ENCODE measurements at places on chromosomes 2 and 18.

DNA sequence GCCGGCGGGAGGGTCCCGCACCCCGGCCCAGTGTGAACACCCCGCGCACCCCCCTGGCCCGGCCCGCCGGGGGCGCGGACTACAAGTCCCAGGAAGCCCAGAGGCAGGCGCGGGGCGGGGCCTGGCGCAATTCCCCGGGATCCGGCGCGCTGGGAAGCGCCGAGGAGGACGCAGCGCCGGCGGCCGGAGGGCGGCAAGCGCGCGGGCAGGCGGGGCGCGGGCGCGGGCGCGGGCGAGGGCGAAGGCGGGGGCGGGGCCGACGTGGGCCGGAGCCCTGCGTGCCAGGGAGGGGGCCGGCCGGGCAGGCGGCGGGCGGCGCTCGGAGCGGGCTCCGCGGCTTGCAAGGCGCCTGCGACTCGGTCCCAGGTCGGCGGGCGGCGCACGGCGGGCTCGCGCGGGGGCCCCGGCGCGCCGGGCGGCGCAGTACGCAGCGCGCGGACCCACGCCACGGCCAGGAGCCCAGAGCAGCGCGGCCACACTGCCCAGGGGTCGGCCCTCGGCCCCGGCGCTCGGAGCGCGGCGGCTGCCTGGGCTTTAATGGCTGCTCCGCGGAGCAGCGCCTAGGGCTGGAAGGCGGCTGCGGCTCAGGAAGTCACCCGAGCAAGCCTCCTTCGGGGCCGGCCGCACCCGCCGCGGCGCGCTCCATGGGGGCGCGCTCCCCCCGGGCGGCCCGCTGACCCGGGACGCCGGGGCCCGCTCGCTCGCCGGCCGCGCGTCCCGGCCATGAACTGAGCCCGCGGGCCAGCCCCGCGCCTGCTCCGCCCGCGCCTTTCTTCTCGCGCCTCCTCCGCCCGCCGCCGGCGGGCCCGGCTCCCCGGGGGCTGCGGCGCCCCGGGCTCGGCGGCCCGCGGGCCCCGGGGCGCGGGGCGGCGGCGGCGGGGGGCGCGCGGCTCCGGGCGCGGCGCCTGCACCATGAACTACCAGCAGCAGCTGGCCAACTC is at the start of gene AGAP1:
AGAP1 (plus strand) TSS at position 269 of the 941 bp plus-strand sequence.
- no peak for DNase-seq

DNA sequence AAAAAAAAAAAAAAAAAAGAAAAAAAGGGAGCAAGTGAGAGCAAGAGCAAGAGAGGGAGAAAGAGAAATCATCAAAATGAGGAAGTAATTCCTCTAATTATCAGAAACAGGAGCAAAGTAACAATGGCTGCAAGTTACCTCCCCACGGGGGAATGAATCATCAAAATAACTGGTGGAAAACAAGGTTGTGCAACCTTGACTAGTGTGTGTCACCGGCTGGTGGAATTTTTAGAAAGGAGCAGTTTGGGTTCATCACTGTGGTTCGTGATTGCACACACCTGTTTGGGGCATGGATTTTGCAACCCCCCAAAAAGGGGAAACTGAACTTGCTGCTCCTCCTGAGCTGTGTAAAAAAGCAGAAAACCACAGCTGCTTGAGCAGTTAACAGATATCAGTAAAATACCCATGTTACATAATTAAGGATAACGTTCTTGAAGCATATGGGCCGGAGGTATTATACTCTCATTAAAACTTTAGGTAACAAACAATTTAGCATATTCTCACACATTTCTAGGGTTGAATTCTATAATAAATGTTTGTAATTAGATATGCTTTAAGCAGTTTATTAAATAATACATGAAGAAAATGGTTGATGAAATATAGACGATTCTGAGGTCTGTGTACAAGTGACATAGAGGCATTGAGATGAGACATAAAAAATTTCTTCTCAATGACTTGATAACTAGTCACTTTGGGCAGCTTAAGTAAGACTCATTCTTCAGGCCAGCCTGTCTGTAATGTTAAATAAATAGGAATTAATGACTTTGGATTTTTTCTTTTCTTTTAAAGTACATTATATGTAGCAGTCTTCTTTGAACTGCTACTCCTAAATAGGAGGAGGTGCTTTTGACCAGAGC is 184.2 kb upstream of the ZEB2 start:
- no peak for DNase-seq

DNA sequence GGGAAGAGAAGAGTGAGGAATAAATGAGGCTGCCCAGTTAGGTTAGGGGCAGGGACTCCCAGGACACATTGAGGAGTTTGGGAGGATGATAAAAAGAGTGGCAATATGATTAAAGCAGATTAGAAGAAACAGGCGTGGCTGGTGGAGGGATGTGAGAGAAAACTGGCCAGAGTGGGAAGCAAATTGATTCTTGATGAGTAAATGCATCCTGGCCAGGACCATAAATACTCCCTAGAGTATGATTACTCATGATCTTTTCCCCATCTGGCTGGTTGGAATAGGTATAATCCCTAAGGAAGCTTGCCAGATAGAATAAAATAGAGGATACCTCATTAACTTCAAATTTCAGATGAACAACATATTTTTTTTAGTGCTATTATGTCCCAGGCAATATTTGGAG is 21.5 kb upstream of the DAW1 start:
- no peak for DNase-seq

- DNase-seq = no peak
Observed at GRCh38 chr2:143928613-143929012, 591.3 kb downstream of the ZEB2 start.

DNA sequence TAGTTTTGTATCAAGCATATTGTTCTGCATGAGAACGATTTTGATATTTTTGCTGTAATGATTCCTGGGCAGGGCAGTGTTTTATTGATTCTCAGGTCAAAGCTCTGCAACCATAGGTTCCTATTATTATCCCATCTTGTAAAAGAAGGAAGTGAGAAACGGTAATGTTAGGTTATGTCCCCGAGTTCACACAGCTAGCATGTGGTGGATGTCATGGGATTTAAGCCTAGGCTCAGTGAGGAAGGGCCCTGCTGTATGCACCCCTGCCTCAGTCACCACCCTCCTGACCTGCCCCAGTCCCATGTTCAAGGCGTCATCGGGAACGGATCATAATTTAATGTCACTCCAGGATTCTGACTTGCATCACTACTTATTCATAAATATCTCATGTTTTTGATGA is 10.7 kb downstream of the ACP1 start:
- no peak for DNase-seq

GRCh38 chr2:28390746-28391563 is 1.7 kb upstream of the FOSL2 start:
- DNase-seq = no peak

DNA sequence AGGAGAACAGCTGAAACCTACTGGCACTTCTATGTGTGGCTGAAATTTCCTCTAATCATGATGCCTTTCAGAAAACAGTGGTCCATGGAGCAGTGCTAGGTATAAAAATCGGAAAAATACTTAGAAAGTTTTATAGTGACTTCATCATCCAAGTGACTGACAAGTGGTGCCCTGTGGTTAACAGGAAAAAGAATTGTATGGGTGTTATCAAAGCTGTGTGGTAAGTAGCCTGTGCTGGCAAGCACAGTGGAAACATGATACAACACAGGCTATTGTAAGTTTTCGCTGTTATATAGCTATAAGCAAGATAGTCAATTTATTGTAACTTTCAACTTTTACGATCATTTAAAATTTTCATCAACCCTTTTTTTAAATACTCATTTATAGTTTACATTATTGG is 1599.7 kb upstream of the ZEB2 start:
- no peak for DNase-seq

GRCh38 chr2:202378001-202378400 is 1.9 kb downstream of the BMPR2 start:
- DNase-seq = no peak

DNA sequence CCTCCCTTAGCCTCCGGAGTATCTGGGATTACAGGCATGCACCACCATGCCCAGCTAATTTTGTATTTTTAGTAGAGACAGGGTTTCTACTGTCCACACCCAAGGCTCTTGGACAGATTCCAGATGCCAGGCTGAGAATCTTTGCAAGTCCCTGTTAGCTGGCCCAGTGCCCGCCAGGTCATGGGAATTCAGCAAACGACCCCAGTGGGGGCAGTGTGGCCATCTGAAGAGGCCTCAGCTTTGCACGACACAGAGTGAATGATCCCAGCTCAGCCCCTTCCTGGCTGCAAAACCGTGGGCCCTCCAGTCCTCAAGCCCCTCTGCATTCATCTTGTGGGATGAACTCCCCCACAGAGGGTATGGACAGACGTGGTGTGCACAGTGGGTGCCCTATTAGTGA is 179.5 kb upstream of the ID2 start:
- DNase-seq = no peak

Data from activated CD8-positive, alpha-beta memory T cell treated with anti-CD3 and anti-CD28 coated beads for 1 hour (primary cell).